MM.1S (cell line): ENCODE measurements at places on chromosomes 7 and 10.

- DNase-seq = peak; percentile 65
Observed at GRCh38 chr7:158824028-158824427, 5.3 kb downstream of the ESYT2 start.

- no peak for DNase-seq
Observed at GRCh38 chr10:89940076-89940475, 238.7 kb downstream of the KIF20B start.

- no peak for DNase-seq
Observed at GRCh38 chr10:44292390-44293002, 92.4 kb downstream of the CXCL12 start.

- peak; percentile 61 for DNase-seq
Observed at GRCh38 chr10:73956476-73957359, 41.2 kb upstream of the VCL start.
